Stimulated activated CD8-positive, alpha-beta memory T cell treated with anti-CD3 and anti-CD28 coated beads, Interleukin-7, amount 100 ng/mL, for 4 hours (primary cell): ENCODE measurements at places on chromosomes 3 and 15.

- peak; percentile 5 for DNase-seq
Measured at GRCh38 chr3:58899159-58899952, 150.5 kb downstream of the CFAP20DC start.

GRCh38 chr3:142095841-142096240 is 53.5 kb downstream of the TFDP2 start:
- DNase-seq = no peak

DNA sequence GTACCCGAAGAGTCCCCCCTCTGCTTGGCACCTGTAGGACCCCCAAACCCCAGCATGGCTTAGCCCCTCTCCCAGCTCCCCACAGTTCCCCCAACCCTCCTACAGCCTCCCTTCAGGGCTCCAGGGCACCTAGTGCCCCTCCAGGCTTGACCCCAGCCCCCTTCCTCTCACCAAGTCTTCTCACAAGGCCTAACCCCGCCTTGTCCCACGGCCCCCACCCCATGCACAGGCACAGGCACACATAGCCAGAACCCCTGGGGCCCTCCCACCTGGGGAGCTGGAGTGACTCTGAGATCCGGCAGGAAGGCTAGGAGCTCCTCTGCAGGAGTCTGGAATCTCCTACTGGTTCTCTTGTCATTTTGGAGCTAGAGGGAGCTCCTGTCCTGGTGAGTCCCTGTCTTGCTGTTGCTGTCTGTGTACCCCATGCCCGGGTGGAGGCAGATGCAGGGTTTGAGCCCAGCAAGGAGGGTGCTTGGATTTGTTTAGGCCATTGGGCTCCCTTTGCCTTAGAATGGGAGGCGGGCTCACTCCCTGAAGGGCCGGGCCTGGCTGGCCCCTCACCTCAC is 39.6 kb downstream of the KLF13 start:
- DNase-seq = no peak

DNA sequence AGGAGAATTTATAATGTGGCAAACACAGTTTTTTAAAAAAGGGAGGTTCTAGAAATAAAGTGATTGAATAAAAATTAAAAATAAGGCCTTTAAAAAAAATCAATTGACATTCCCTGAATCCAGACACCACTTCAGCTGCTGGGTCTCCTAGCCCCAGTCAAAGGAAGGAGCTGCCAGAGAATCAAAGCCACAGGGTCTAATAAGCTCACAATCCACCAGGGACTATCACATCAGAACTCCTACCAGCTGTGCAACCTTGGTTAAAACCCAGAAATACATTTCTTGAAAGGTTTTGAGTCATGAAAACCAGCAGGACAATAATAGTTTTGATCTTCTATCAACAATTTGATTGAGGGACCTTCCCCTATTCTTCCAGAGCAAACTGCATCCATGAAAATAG is 134.5 kb downstream of the MECOM start:
- DNase-seq = no peak

DNA sequence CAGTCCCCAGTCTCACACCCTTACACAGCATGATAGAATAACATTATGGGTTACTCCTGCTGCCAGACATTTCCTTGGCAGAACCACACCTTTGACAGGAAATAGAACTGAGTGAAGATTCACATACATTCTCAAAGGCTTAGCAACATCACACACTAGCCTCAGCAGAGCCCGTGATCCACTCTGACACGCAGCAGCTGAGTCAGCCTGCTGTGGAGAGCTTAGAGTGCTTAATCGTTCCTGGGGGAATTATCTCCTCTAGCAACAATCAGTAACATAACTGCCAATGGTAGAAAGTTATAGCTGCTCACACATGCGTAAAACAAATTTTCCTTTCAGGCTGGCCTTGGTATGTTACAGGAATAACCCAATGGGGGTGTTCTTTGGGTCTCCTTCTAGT is 382.1 kb downstream of the GAP43 start:
- no peak for DNase-seq

GRCh38 chr15:38945551-38946298 is 381.1 kb upstream of the RASGRP1 start:
- no peak for DNase-seq

GRCh38 chr3:191342006-191342405 is 11.7 kb upstream of the UTS2B start:
- no peak for DNase-seq

GRCh38 chr15:40409366-40409765 is 3.8 kb downstream of the IVD start:
- no peak for DNase-seq

GRCh38 chr3:55609230-55609827 is 122.2 kb upstream of the WNT5A start:
- no peak for DNase-seq

DNA sequence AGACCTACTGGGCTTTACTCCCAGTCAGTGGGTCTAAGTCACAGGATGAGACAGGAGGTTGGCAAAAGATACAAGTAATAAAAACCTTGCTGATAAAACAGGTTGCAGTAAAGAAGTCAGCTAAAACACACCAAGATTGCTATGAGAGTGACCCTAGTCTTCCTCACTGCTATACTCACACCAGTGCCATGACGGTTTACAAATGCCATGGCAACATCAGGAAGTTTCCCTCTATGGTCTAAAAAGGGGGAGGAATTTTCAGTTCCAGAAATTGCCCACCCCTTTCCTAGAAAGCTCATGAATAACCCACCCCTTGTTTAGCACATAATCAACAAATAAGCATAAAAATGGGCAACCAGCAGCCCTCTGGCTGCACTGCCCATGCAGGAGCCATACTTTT is 966.7 kb upstream of the ROBO1 start:
- no peak for DNase-seq

DNA sequence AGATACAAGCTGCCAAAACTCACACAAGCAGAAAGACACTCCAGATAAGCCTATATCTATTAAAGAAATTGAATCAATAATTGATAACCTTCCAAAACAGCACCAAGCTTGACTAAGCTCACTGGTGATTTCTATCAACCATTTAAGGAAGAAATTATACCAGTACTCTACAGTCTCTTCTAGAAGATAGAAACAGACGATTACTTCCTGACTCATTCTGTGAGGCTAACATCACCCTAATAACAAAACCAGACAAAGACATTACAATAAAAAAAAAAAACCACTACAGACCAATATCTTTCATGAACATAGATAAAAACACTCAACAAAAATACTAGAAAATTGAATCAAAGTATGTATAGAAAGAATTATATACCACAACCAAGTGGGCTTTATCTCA is 20.2 kb downstream of the CHDH start:
- no peak for DNase-seq

DNA sequence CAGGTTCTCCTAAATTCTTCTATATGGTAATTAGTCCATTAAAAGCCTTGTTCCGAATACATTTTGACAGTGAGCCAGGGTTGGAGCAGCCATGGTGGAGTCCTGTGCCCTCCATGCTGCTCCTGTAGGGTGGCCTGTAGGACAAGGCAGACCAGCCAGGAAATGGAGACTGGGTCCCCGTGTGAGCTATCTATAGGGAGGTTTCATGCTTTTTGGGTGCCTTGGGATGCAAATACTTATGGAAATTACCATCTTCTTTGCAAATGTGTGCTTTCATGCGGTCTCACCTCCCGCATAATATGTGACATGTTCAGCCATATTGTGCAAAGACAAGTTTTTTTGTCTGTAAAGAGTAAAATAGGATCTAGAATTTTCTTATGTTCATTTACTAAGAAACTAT is 58.0 kb upstream of the FURIN start:
- DNase-seq = no peak
